ENCODE measurements at places on chromosomes 7 and 10. TPM values are rescaled to one million over a fixed set of nuclear protein-coding genes. Genes with fewer than 3 reads are reported as not detected.

DNA sequence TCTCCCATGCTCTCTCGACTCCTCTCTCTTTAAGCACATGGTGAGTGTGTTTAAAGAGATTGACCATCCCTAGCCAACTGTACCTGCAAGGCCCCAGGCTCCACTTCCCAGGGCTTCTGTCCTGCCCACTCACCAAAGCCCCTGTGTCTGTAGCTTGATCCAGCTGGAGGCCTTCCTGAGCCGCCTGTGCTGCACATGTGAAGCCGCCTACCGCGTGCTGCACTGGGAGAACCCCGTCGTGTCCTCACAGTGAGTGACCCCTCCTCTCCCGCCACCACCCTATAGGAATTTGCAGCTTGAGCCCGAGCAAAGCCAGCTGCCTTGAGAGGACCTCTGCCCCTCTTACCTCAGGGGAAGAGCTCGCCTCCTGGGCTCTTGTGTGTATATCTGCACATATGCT lies 11.2 kb downstream of the ZFYVE27 start:
- DNase-seq, result peak; percentile 33

DNA sequence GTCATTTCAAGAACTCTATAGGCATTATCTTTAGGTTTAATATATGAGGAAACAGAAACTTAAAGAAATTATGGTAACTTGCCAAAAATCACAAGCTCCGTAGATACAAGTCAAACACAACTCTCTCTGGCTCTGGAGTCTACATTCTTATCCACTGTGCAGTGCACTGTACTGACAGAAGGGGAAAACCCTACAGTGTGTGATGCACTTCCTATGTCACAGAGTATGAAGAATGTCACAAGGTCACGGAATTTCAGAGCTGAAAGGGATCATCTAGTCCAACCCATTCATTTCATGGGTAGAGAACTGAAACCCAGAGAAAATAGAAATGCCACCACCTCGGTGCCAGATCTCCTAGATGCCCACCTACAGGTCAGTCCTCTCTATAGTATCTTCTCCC lies 86.1 kb downstream of the LRRTM3 start:
- DNase-seq, result no peak

DNA sequence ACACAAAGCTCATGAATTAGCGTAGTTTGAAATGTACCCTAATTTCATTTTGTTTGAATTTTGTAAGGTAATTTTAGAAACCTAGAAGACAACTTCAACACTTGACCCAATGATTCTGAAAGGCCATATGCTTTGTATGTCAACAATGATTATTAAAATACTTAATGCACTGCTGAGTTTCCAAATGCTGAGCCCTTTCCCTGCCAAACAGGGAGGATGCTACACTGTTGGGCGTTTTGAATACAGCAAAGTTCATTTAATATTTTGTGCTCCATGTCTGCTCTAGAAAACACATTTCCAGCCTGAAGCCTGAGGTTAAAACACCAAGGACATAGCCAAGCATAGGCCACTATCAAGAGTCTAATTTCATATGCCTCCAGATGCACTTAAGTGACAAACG lies 99.8 kb downstream of the ICA1 start:
- no peak for DNase-seq

GRCh38 chr7:57399972-57400371 lies 50.0 kb upstream of the ZNF716 start:
- DNase-seq, result no peak

DNA sequence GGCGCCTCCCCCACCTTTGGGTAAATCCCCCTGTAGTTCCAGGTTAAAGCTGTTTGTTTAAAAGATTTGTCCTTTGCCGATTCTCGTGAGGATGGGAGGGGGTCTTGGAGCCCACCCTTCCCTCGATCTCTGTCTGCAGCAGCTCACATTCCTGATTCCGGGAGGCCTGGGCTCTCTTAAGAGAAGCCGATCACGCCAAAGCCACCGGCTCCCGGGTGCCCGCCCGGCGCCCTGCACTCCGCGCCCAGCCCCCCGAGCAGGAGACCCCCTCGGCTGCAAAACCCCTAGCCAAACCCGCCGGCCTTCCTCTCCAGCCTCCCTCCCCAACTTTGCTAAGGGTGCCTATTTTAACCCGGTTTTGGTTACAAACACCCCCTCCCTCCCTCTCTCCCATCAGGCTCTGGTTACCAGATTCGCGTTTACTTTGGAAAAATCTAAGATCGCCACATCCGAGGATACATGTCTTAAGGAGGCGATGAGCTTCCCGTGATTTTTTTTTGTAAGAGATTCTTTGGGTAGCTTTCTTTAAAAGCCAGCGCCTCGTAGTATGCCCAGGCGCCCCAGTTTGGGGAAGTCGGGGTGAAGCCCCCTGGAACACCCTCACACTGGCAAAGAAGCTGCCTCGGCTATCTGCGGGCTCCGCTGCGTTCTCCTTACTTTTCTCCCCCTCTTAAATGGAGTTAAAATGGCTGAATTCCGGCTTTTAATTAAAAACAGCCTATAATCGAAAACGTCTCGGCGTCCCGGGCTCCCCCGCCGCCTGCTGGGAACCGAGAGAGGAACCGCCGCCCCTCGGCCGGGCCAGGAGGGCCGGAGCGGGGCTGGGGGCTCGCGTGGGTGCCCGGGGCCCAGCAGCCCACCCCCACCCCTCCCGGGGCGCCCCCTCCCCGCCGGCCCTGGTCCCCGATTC lies 983 bp downstream of the TNRC18 start:
- no peak for DNase-seq

DNA sequence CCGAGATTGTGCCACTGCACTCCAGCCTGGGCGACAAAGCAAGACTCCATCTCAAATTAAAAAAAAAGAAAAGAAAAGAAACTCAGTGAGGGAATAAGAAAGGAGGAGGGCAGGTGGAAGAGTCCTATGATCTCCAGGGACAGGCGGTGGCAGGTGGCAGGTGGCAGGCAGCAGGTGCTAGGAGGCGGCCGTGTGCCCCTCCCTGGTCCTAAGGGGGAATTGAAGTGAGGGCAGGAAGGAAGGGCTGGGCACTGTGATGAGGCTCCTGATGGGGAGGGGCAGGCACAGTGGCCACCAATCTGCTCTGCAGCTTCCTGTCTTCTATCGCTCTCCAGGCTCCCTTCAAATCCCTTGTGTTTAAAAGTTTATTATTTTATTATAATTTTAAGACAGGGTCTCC lies 41.2 kb upstream of the UBE3C start:
- DNase-seq, result no peak

DNA sequence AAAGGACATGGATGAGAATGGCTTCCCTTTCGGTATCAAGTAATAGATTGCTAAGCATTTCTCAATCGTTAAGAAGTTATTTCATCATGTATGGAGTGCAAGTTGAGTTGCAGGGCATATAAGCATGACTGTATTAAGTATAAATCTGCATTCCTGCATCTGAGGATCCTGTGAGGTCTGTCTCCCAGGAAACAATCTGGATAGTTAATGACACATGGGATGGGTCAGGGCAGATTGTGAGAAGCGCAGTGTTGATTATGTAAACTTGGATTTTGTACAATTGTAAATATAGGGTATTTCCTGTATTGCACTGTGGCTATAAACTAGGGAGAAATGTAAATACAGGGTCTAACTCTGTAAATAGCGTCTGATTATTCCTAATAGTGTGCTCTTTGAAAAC lies 102.6 kb downstream of the PLXDC2 start:
- no peak for DNase-seq

DNA sequence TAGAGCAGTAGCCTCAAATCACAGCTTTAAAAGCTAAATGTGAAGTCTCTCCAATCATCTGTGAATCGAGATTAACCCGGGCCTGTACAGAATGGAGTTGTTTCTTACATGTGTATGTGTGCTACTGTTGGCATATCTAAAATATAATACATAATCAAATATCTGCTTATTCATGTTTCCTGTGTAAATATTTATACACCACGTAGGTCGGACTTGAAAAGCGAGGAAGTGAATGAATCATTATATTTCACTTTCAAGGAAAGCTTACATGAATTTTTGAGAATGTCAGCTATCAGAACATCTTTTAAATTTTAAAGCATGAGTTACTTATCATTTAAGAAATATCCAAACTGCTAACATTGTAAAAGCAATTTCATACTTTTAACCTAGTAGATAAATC lies 233.3 kb downstream of the SLC25A13 start:
- DNase-seq, result no peak

DNA sequence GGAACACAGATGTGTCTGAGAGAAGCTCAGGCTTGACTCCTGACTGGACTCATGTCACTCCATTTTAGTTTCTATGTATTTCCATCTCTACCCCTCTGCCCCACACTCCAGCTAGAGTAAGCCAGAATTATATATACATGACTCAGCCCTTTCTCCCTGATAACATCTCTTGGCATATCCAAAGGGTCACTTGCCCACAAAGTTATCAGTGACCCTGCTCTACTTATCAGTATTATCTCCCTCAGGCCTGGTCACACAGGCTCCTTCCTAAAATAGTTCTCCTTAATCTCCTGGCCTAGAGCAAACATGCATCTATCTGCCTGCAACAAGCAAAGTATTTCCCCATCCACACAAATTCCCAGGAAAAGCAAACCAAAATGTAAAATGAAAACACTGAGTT lies 598.3 kb downstream of the SUGCT start:
- no peak for DNase-seq

- no peak for DNase-seq
Measured at GRCh38 chr7:20435305-20435704, 104.6 kb downstream of the ITGB8 start.

DNA sequence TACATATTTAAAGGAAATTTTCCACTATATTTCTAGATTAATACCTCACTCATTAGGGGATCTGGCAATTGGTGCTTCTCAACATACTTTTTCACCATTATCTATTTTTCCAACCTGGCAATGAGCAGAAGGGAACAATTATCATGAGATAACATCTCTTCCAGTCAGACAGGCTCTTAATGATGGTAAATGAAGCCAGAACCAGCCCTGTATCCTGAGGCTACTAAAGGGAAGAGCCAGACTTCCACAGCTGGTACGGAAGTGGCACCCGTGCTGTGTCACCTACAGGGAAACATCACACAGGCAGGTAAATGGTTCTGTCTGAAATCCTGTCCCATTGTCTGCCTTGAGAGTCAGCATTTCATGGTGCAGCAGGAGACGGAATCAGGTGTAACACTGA lies 75.9 kb downstream of the ELMO1 start:
- DNase-seq, result no peak

- no peak for DNase-seq
Measured at GRCh38 chr10:80144067-80144695, 11.7 kb downstream of the PLAC9 start.

DNA sequence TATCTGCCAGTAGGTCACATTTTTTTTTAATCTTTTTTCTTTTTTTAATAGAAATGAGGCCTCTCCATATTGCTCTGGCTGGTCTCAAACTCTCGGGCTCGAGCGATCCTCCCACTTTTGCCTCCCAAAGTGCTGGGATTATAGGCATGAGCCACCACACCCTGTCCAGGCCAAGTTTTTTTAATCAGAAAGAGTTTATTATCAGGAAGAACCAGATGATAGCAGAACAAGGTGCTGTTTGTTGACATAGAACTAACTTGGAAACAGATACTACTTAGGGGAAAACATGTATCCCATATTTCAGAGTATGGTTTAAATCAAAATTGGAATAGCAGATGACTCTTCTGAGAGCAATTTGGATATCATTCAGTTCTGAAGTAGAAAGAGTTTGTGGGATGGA lies 118.6 kb downstream of the NRF1 start:
- no peak for DNase-seq

GRCh38 chr10:3825862-3826351 lies 40.9 kb upstream of the KLF6 start:
- DNase-seq, result no peak

DNA sequence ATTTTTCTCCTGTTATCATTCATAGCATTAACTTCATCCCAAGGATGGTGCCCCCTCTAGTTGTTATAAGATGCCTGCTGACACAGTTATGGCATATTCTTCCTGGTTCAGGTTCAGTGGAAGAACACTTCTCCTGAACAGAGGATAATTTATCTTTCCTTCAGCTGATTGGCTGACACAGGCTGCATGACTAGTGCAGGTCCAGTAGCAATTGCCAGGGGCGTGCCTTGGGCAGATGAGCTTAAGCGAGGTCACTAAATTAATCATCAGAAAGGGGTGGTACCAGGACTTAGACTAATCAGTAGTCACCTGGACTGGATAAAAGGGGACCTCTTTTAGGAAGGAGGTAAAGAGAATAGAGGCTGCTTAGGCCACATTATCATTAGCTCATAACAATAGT lies 42.3 kb downstream of the BZW2 start:
- no peak for DNase-seq

- no peak for DNase-seq
Measured at GRCh38 chr10:10222304-10222841, 795.3 kb upstream of the CELF2 start.

DNA sequence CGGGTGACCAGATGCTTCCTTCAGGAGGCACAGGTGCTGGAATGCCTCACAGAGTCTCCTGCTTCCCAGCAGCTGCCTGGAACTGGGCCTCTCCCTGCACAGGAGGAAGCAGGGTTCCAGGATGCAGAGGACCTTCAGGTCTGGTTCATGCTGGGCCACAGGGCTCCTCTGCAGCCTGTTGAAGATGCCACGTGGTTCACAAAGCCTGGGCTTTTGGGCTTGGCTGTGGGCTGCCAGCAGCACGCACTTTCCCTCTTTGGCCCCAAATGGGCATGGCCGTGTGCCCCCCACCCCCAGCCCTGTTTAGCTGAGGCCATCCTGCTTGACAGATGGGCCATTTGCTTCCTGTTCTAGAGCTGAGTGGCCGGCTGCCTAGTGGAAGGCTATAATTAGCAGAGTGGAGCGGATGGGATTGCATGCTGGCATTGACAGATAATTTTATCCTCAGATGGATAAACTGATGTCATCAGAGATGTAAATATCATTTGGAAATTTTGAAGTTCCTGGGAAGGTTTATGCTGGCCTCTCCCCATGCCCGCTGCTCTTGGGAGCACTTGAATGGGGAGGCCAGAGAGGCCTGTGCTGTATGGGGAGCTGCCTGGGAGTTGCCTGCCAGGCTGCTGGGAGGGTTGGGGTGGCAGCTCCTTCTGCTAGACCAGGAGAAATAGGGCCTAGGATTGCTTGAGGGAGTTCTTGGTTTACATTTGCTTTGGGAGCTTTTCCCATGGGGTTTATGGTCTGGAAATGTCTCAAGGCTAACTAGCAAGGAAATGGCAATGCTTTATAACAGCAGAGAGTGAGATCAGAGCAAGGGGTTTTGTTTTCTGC lies 28.2 kb downstream of the TSPAN15 start:
- no peak for DNase-seq

The TWIST1 gene
- 0.19 TPM for total RNA-seq

The PLA2G12B gene
- 60.2 TPM for total RNA-seq

The ZNF783 gene
- 2.0 TPM for total RNA-seq

The ELFN1 gene
- total RNA-seq, result 3.3 TPM

The DENND2A gene
- 7.4 TPM for total RNA-seq

The ARHGEF5 gene
- 3.5 TPM for total RNA-seq

The GPR85 gene
- total RNA-seq, result 1.7 TPM

The C10orf90 gene
- total RNA-seq, result 0.05 TPM

The LRIT2 gene
- not detected for total RNA-seq

The FAM237B gene
- not detected for total RNA-seq

All from liver (tissue), 10 donors.